ENCODE measurements at places on chromosomes 12 and 14.

GRCh38 chr12:68641138-68641537 lies 30.4 kb downstream of the RAP1B start:
- no peak for DNase-seq

- DNase-seq = no peak
These were observed 11.3 kb downstream of the MAPK1IP1L start for GRCh38 chr14:55062517-55063351.

DNA sequence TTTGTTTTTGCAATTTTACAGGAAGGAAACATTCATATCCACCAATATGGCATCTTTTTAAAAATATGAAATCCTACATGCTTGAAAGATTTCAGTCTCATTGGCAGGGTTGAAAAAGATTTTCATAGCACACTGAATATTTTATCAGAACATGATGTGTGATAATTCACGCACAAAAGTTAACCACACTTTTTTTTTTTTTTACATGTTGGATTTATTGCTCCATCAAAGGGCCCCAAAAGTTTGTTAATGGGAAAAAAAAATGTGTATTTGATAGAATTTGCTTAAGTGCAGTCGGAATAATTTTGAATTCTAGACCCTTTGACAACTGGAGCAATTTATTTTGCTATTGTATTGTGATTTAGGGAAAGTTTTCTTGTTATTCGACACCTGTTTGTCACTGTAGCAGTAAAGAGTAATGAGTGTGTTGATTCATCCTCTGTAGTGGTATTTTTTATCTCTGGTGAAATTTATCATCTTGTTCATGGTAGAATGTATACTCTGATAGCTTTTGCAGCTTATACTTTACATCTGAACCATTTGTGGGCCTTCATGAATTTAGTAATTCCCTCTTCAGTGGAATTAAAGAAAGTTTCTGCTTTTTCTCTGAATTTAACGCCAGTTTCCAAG lies 1.1 kb downstream of the EML1 start:
- DNase-seq = no peak

- DNase-seq = no peak
These were observed 23.0 kb downstream of the SH2B3 start for GRCh38 chr12:111428728-111429175.

GRCh38 chr12:53751336-53752191 lies at the start of gene CISTR:
TSS of gene CISTR (minus strand) at chr12:53751979.
- no peak for DNase-seq

DNA sequence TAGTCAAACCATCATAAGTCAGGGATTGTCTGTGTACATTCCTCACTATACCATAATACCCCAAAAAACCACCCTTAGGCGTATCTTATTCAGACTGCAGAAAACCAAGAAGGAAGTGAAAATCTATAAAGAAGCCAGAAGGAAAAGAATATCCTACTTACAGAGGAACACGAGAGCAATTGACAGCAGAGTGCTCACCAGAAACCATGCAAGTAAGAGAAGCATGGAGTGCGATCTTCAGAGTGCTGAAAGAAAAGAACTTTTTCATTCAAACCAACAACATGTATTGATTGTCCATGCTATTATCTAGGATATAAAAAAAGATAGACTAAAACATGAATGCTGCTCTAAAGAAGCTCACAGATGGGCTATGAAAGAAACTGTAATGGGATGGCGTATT lies 50.8 kb downstream of the STXBP6 start:
- no peak for DNase-seq

DNA sequence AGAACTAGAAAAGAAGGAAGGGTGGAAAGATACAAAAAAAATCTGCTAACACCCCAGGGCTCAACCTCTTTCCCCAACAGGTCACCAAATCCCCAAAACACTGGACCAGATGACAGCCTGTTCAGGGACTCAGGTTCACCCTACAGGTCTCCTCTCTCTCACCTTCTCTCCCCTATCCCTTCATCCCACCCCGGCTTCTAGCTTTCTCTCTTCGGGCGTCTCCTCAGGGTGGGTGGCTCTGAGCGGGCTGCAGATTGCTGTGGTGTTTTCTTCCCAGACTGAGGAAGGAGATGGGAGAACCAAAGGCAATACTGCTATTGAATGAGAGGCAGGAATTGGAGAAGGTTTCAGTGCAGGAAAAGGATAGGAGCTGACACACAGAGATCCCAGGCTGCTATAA lies 39.3 kb downstream of the ANO2 start:
- DNase-seq = no peak

- no peak for DNase-seq
These were observed 111.2 kb downstream of the MGST1 start for GRCh38 chr12:16458521-16459078.

GRCh38 chr14:51294951-51295525 lies 55.0 kb downstream of the TMX1 start:
- DNase-seq = no peak

DNA sequence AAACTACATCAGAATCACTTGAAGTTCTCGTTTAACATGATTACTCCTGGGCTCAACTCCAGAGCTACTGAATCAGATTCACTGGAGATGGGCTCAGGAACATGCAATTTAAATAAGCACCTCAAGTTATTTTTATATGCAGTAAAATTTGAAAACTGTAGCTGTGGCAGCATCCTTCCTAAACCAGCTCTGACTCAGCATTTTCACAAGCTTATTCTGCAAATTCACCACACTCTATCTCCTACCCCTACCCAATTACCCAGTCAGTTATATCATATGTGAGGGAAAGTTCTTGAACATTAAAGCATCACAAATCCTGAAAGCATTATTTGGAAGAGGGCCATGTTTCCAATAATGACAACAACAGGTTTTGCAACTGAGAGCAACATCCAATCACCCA lies 24.2 kb upstream of the LRRC9 start:
- no peak for DNase-seq

- no peak for DNase-seq
These were observed 9.8 kb downstream of the AREL1 start for GRCh38 chr14:74703043-74703442.

DNA sequence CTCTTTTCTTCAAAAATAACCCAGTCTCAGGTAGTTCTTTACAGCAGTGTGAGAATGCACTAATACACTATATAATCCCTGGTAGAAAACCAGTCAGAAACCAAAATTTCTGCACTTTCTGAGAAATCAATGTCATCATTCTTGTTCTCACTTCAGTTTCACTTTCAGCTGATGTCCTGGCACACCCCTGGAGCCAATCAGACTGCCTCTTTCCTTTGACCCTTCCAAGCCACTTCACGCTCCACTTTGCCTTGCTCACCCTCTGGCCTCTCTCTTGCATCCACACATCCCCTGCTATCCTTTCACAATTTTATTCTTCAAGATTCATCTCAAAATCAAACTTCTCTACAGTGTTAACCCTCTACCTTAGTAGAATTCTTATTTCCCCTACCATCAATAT lies 181.1 kb downstream of the ASCL1 start:
- no peak for DNase-seq

DNA sequence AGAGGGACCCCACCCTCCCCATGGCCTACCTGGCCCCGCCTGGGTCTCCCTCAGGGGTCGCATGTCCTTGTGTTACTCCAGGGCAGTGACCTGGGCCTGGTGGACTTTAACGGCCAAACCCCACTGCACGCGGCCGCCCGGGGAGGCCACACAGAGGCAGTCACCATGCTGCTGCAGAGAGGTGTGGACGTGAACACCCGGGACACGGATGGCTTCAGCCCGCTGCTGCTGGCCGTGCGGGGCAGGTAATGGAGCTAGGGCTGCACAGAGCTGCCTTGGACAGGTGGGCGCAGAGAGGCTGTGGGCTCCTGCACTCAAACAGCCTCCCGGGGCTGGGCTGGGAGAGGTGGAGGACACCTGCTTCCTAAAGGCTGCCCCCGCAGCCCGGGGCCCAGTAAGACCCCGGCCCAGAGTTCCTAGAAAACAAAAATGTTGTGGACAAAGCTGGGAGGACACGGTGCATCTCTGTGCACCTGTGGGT lies 21.6 kb downstream of the ASPG start:
- DNase-seq = no peak

GRCh38 chr12:130849561-130850417 lies 10.7 kb upstream of the STX2 start:
- DNase-seq = no peak

DNA sequence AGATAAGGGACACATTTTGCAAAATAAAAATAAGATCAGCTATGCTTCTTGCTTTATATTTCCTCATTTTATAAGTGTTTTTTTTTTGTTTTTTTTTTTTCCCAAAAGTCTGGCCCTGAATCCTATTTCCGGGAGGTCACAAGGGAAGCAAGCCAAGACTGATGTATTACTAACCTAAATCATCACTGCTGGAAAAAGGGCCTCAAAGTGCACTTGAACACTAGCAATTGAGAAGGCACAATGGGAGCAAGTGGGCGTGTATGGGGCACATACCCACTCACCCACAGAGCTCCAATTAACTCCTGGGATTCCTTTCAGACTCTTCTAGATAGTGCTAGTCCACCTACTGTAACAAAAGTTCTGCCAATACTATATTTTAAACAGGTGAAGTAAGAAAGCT lies 58.8 kb downstream of the STON2 start:
- DNase-seq = no peak

- no peak for DNase-seq
These were observed 240.7 kb upstream of the PLEKHG7 start for GRCh38 chr12:92462049-92462448.

GRCh38 chr14:88613552-88614010 lies 50.7 kb downstream of the ZC3H14 start:
- DNase-seq = no peak

DNA sequence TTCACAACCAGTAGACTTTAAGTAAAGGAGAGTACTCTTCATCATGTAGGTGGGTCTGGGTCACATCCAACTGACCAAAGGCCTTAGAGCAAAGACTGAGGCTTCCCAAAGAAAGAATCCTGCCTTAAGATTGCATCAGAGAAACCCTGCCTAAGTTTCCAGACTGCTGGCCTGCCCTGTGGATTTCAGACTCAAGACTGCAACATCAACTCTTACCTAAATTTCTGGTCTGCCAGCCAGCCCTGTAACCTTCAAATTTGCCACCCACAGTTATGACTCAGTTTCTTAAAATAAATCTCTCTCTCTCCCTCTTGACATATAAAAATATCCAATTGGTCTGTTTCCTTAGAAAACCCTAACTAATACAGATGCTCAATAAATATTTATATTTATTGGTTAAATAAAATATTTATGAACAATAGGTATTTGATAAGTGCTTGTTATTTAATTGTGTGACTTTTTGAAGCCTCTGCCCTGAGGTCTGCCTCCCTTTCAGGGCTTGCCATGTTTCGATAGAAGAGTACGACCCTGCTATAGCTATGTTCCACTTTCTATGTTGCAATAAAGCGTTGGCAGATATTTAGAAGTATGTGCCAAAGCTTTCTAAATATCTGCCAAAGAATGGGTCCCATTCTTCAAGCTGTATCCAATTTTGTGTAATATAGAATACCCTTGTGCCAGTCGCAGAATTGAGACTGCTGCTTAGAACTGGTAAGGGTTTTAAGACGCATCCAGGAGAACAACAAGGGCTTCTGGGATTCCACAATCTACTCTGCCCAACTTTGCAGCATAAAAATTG lies 65.7 kb downstream of the TMEM30B start:
- no peak for DNase-seq

GRCh38 chr14:100822532-100823296 lies 3.2 kb upstream of the MEG3 start:
- DNase-seq = no peak

GRCh38 chr14:75977582-75977943 lies 4.2 kb downstream of the TGFB3 start:
- DNase-seq = no peak

DNA sequence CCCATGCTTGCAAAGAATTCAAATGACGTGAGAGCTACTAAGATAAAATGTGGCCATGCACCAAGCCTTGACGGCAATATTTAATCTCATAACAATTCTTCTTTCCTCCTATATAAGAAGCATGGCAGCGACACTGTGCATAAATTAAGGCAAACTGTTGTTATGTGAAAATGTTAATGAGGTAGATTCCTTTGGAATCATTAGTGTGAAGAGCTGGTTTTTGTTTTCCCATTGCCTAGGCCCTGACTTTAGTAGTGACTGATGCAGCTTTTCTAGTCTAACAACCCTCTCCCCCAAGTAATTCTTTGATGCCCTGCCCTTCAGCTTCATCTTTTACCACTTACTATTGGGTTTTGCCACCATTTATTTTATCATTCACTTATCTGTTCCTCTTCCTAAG lies 10.6 kb upstream of the PSEN1 start:
- DNase-seq = no peak

GRCh38 chr14:99274346-99275221 lies 2.6 kb upstream of the BCL11B start:
- DNase-seq = no peak

DNA sequence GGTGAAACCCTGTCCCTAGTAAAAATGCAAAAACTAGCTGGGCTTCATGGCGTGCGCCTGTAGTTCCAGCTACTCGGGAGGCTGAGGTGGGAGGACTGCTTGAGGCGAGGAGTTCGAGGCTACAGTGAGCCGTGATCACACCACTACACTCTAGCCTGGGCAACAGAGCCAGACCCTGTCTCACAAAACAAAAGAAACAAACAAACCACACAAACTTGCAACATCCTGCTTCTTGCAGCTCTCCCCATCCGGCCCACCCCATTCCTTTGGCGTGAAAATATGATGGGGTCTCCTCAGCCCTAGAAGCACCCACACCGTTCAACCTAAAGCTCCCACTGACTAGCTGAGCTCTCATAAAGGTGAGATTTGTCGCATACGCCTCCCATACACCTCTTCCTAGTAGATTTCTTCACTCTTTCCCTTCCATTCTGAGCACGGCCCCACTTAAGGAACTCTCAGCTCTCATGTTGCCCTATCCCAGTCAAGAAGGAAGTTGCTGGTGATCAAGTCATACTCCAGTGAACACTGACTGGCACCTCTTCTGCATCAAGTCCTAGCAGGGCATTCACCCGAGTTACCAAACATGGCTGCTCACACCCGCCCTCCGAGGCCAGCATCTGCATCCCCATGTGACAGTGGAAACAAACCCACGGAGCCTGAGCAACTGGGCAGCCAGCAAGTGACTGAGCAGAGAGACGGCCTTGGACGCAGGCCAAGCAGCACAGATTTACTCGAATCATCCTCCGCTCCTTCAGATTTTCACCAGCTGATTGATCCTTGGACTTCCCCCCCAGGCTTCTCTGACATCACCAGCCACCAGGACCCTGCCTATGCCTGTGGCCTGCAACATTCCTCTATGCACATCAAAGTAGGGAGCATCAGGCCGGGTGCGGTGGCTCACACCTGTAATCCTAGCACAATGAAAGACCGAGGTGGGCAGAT lies 18.9 kb upstream of the CD27 start:
- no peak for DNase-seq

DNA sequence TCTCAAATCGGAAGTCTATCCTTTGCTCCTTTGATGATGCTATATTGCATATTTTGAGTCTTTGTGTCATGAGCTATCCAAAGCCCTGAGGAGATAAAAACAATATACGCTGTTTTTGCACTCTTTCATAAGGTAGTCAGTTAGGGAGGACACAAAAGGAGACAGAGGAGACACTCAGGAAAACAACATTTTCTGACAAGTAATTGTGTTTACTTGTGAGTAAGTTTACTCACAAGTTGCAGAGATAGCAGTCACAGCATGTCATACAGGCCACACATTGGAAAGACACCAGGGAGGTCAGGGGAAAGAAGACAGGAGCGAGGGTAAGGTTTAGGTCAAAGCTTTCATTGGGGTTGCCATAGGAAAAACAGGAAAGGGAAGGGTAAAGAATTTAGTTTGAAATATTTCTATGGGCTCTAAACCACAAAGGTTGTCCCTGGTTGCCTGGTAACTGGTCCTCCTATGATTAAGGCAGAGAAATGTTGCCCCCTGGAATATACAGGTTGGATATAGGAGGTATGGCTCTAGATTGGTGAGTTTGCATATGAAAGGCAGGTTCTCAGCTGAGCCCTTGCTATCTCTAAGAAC lies 7.4 kb upstream of the GABARAPL1 start:
- DNase-seq = no peak

GRCh38 chr12:106675651-106676435 lies 93.0 kb downstream of the RFX4 start:
- no peak for DNase-seq

All from brain pericyte (primary cell).